ENCODE measurements at places on chromosomes 4 and X.

DNA sequence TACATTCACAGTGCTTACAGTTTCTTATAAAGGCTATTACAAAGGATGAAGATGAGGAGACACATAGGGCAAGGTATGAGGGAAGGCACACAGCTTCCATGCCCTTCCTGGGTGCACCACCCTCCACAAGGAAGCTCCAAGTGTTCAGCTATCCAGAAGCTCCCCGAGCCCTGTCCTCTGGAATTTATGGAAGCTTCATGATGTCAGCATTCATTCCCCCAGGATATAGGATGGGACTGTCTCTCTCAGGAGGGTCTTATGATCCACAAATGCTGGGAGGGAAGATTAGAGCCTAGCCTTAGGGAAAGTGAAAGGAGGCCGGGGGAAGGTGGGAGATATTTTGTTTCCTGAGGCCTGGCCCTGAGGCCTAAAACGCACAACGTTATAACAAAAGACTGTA lies 236.0 kb downstream of the ANK2 start:
- DNase-seq, result no peak

GRCh38 chr4:13990596-13991589 lies 363.4 kb upstream of the BOD1L1 start:
- no peak for DNase-seq

DNA sequence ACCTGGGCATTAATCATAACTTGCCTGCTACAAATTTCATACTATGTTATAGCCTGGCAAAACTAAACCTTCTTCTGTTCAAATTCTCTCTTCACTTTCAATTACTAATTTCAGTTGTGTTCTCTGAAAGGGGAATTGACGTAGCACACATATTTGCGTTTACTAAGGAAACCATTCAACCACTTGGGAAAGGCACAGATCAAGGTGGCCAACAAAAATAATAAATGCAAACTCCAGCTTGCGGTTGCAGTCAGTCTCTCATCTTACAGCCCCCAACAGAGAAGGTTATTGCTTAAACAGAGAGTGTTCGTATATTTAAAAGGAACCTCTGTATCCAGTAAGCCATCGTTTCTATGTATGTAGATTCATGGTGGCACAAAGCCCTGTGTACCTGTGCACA lies 4.0 kb downstream of the SRPX start:
- DNase-seq, result no peak

- no peak for DNase-seq
Measured at GRCh38 chr4:184298254-184298653, 80.6 kb upstream of the ENPP6 start.

GRCh38 chrX:68942840-68943239 lies 114.0 kb downstream of the EFNB1 start:
- DNase-seq, result no peak

- no peak for DNase-seq
Measured at GRCh38 chrX:49177873-49178480, 6.3 kb downstream of the PLP2 start.

DNA sequence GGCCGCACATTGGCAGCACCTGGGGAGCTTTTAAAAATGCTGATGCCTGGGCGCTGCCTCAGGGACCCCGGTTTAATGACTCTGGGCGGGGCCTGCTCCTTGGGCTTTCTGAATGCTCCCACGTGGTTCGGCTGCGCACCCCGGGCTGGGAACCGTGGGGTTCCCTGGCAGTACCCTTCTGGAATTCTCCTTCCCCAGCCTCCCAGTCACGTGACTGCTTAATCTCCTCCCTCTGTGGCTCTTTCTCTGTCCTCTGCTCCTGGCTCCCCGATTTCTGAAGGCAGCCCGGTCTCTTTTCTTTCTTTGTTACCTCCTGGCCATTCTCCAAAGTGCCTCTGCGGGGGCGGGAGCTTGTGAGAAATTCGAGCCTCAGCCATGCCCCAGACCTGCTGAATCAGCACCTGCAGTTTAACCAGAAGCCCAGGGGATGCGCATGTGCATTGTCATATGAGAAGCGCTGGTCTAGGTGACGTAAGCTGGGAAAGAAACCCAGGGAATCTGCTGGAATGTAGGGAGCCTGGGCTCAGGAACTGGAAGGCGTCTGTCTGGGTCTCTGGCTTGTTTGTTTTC lies 16.6 kb downstream of the CLCN4 start:
- DNase-seq, result no peak

GRCh38 chr4:36651253-36651652 lies 369.8 kb downstream of the DTHD1 start:
- DNase-seq, result no peak

- DNase-seq, result no peak
Measured at GRCh38 chr4:109462297-109462696, 28.7 kb downstream of the SEC24B start.

DNA sequence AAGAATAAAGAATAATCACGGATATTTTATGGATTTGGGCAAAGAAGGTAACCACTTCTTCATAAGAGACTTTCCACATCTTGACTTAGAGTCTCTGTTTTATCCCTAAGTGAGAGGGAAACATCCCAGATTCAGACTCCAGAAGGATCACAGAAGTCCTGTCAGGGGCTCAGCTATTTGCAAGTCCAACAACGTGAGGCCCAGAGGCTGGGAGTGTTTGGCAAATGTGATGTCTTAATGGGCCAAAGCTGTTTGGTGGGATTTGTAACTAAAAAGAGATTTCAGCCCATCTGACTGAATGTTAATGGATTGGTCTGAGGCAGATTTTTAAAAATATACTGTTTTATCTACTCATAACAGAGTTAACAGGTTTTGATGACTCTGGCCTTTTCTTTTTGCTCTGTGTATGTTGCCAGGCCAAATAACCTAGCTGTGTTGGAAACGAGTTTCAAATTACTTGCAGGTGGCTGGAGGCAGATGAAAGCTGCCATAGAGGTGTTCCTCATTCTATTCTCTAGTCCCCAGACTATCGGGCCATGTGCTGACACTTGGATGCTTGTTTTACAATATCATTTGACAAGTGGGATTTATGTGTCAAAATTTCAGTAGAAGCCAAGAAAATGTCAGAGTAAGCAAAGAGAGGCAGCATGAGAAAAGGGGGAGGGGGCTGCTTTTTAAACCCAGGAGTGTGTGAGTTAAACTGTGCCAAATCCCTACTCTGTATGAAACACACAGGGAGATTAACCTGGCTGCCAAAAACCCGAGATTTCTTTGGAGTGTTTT lies 330.9 kb downstream of the DCHS2 start:
- no peak for DNase-seq

DNA sequence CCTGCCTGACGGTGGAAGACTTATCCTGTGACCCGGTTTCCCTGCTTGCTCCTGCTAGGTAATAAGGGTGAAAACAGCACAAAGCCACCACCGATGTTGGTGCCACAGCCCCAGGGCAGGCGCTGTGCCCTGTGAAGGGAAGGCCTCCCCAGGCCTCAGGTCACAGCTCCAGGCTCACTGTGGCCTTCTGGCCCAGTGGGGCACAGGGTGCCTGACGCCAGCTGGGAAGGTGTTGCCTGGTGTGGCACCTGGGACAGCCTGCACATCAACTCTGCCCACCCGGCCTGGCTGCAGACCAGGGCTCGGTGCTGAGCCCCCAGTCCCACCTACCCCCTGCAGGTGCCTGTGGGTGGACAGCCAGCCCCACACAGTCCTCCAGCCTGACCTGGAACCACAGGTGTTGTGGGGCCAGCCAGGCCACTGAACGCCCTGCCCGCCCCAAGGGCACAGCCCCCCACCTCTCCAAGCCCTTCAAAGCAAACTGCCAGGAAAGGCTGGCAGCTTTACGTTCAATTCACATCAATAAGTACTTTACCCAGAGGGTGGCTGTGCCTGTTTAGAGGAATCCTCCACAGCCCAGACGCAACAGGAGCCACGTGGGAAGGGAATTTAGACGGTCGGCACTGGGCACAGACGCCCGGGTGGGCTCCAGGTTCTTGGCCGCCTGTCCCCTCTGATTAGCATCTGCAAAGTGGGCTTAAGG lies 54.3 kb downstream of the ZFYVE28 start:
- DNase-seq, result no peak

DNA sequence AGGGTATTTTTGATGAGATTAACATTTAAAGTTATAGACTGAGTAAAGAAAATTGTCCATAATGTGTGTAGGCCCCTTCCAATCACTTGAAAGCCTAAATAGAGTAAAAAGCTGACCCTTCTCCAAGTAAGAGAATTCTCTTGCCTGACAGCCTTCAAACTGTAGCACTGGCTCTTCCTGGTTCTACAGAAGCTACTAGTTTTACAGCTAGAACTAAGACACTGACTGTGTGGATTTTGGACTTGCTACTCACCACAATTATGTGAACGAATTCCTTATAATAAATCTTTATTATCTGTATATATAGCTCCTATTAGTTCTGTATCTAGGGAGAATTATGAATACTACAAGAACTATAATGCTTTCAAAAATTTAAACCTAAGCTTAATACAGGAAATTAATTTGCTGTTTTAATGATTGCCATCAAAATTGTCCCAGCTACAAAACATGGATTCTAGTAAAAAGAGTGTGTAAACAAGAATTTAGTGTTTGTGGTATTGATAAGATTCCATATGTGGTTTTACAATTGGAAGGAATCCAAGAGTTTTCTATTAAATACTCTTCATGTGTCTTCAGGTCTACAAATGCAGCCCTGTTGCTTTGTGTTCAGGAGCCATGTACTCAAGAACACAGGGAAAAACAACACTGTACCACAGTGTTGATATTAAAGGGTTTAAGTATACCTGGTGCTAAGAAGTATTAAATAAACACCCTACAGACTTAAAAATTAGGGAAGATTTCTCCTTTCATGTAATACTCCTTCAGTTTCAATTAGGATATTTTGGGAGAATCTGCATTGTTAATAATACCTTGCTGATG lies 366.5 kb downstream of the CXXC4 start:
- no peak for DNase-seq

- DNase-seq, result no peak
Measured at GRCh38 chr4:4869731-4870571, 10.5 kb downstream of the MSX1 start.

- DNase-seq, result no peak
Measured at GRCh38 chr4:70946939-70947338, 44.8 kb downstream of the MOB1B start.

DNA sequence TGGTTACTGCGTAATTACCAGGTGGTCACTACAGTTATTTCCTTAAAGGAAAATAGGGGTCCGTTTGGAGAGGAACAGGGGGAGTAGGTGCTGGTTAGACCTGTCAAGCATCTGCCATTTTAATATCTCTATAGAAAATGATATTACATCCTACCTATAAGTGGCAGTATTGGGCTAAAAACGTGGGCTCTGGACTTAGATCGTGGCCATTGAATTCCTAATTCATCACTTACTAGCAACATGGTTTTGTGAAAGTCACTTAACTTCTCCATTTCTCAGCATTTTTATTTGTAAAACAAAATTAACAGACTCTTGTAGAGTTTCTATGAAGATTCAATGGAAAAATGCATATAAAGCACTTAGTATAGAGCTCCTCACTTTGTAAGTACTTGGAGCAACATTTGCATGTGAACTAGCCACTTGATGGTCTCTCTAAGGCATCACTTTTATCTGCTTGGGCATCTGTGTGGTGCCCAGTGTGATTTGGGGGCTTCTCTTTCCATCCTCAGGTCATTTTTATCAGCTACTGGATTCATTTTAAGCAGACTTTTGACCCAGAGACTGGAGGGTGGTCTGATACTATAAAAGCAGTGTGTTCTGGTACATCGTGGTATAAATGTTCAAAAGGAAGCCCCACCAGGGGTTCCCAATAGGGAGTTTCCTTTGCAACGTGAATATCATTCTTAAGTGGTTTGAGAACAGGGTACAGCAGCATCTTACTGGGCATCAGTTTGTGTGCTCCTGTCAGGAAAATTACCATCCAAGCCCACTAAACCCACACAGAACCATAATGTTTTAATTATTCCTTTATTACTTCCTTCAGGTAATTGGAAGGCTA lies 42.7 kb upstream of the RASSF6 start:
- DNase-seq, result no peak

GRCh38 chrX:151552743-151553142 lies 10.7 kb upstream of the PASD1 start:
- DNase-seq, result no peak

- DNase-seq, result no peak
Measured at GRCh38 chrX:142428916-142429315, 223.8 kb upstream of the MAGEC2 start.

- no peak for DNase-seq
Measured at GRCh38 chr4:36921476-36922216, 322.9 kb upstream of the NWD2 start.

- no peak for DNase-seq
Measured at GRCh38 chr4:113636438-113636818, 125.1 kb downstream of the CAMK2D start.

GRCh38 chr4:973431-974397 lies at the start of gene DGKQ:
DGKQ (minus strand) TSS chr4:973569; CDS start chr4:973482, 87 bp downstream.
- DNase-seq, result peak; percentile 96

- DNase-seq, result no peak
Measured at GRCh38 chr4:186537843-186538521, 17.4 kb downstream of the MTNR1A start.

- DNase-seq, result no peak
Measured at GRCh38 chr4:159506801-159507517, 404.1 kb downstream of the RAPGEF2 start.
